ENCODE measurements at places on chromosomes 1 and 21. TPM values are rescaled to one million over a fixed set of nuclear protein-coding genes. Genes with fewer than 3 reads are reported as not detected.

DNA sequence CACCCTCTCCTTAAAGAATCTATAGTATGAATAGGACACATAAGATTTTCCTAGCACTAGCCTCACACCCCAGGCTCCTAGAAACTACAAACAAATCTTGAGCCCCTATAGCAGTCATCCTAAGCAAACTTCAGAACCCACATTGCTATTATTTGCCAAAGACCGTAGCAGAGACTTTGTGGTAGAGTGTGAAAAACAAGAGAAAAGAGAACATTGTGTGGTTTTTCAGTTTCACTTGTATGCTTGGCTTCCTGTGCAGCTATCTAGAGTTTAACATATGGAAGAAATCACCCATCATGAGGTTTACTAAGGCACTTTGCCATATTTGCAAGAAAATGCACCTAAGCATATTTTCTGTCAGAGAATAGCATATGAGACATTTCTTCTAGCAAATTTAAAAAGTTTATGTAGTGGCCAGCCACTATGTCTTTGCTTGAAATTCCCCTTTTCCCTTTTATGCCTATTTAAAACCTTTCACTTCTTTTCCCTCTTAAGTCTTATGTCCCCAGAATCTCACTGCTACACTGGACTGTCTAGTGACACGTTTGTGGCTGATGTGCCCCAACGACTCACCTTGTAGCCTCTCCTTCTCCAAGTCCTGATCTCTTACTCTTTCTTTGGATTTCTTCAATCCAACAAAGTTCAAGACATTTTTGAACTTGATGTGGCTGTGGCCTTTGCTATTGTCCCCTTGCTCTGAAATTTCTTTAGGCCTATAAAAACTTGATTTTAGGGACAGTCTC lies 25.6 kb downstream of the CCDC190 start:
- DNase-seq: no peak

DNA sequence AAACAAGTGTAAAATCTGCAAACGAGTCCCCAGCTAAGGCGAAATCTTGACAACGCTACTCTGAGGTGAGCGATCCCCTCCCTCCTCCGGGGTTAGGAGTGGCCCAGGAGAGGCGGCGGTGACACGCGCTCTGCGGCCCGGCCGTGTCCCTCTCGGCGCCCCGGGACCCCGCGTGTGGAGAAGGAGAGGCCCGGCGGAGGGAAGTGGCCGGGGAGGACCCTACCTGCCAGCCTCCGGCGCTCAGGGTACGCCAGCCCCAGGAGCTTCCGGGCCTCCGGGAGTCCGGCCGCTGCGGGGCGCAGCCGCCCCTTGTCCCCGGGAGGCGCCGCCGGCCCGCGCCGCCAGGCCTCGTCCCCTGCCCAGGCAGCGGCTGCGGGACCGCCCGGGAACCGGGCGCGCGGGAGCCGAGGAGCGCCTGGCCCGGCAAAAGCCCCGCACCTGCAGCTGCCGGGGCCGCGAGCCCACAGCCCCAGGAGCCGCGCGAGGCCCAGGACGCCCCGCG lies 543 bp downstream of the ABCB10 start:
- no peak for DNase-seq

DNA sequence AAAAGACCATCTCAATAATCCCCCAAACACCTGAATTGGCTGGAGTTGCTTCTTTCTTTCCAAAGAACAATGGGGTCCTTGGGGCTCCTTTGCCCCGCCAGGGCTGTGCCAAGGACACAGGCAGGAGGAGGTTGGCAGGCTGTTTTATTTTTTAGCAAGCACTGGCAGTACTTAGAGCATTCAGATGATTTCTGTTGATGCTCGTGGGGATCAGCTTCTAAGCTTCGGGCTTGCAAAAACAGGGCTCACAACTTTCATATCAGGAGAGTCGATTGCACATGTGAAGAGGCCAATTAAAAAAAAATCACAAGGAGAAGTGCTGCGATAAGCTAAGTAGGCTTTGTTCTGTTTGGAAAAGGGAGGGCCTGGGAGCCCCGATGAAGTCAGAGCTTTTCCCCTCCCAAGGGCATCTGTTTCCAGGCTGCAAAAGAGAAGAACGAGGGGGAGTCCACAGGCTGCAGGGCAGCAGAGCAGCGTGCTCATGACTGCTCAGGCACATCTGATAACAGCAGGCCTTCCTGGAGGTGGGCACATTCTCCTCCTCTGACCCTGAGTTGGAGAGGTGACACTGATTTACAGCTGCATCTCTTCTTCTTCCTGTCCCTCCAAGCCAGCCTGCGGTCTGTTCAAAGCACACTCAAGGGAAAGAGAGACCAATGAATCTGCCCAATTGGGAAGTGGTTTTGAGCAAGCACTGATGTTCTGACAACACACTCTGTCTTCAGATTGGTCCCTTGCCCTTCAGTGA lies 27.3 kb upstream of the BCAR3 start:
- DNase-seq: no peak

The LCE2A gene
- total RNA-seq: not detected
